ENCODE measurements at places on chromosomes 12 and 14.

GRCh38 chr12:111756196-111756595 lies 10.5 kb upstream of the ALDH2 start:
- DNase-seq, result no peak

GRCh38 chr12:103050273-103050672 lies 92.8 kb downstream of the ASCL1 start:
- no peak for DNase-seq

GRCh38 chr14:24838945-24839616 lies 205.1 kb upstream of the GZMB start:
- DNase-seq, result no peak

DNA sequence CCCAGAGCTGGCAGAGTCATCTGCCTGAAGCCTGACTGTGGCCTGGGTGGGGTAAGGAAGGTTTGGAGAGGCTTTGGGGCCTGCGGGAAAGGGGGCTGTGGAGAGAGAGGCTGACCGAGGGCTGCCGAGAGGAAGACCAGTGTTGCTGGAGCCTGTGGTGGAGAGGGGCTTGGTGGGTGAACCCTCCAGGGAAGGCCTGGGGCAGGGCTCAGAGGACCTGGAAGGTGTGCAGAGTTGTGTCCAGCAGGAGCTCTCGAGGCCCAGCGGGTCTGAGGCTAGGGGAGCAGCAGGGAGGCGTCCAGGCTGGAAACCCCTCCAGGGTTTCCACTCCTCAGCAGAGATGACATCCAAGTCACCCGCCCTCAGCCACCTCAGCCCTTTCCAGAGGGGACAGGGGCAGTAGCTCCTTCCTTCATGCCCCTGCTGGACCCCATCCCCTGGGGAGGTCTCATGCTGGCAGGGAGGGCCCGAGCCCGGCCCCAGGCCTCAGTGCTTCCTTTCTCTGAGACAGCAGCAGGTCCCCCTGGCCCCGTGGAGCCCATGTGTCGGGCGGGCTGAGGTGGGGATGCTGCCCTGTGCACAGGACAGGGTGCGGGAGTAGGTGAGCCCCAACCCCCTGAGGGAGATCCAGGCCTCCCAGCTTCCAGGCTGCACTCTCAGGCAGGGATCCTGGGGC lies 8.4 kb downstream of the CEP170B start:
- no peak for DNase-seq

GRCh38 chr14:51424561-51425251 lies 184.7 kb downstream of the TMX1 start:
- DNase-seq, result no peak

DNA sequence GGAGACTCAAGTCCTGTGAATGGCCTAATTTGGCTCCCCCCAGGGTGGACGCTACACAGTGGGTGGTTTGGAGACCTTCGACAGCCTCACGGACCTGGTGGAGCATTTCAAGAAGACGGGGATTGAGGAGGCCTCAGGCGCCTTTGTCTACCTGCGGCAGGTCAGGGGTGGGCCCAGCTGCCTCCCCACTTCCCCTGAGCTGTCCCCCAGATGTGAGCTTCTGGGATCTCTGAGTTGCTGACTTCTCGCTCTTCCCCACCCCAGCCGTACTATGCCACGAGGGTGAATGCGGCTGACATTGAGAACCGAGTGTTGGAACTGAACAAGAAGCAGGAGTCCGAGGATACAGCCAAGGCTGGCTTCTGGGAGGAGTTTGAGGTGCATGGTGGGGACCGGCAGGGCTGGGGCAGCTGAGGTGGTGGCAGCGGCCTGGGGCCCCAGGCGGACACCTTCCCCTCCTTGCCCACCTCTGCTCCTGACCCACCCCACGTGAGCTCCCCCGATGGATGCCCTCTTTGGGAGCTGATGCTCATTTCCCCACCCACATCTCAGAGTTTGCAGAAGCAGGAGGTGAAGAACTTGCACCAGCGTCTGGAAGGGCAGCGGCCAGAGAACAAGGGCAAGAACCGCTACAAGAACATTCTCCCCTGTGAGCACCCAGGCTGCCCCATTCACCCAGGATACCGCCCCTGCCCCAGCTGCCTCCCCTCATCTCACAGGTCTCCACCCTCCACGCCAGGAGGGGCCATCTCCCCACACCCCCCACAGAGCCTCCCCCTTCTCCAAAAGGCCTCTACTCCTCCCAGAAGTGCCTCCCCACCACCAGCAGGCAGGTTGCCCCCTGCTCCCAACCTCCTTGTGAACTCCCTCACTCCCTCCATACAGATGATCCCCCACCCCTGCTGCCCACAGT lies 4.2 kb downstream of the PTPN6 start:
- DNase-seq, result no peak

DNA sequence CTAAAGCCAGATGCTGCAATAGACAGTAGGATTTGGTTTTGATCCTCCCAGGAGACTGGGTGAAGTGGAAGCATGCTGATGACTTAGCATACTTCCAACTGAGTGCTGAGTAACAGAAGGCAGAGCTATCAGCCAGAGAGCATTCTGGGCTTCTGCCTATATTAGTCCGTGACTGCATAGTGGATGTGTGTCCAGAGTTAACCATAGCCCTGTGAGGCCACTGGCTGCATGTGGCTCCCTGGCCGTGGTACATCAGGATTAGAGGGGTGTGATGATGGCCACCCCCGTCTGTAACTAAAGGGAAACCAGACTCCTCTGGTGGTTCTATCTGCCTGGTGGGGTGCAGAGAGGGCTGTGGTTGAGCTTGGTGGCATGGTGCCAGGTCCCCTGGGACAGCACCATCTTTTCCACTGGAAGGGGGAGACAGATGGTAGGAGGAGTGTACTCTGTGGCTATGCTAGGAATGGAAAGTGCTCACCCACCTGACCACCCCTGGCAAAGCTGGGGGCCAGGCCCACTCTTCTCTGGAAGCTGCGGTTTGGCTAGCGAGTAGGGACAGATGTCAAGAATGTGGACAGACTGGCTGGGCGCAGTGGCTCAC lies 27.4 kb downstream of the ABCD4 start:
- DNase-seq, result no peak

DNA sequence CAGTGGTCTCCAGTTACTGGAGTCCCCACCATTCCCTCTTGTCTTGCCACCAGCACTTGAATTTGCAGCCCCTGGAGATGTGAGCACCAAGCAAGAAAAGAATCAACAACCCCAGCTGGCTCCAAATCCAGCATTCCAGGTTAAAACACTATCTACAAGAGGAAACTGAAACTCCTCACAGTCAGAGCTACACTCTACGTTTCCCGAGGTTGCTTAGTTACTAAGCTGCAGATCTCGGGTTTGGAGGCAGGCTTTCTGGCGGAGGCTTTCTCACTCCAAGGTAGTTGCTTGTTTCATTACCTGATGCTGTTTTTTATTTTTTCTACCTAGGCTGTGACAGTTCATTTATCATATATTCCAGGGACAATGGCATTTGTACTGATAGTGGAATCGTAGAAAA lies 248.1 kb downstream of the GLT1D1 start:
- DNase-seq, result no peak

GRCh38 chr12:86683568-86684304 lies 427.5 kb upstream of the MGAT4C start:
- DNase-seq, result no peak

DNA sequence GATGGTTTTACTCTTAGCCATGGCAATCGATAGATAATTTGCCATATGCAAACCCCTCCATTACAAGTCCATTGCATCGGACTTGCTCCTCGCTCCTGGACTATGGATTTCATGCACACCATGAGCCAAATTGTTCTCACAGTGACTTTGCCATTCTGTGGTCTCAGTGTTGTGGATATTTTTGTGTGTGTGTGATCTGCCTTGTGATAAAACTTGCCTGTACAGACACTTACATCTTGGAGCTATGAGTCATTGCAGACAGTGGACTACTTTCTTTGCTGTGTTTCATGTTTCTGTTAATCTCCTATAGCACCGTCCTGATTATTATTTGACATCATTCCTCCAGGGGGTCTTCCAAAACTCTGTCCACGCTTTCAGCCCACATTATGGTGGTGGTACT lies 8.4 kb upstream of the OR4K13 start:
- no peak for DNase-seq

DNA sequence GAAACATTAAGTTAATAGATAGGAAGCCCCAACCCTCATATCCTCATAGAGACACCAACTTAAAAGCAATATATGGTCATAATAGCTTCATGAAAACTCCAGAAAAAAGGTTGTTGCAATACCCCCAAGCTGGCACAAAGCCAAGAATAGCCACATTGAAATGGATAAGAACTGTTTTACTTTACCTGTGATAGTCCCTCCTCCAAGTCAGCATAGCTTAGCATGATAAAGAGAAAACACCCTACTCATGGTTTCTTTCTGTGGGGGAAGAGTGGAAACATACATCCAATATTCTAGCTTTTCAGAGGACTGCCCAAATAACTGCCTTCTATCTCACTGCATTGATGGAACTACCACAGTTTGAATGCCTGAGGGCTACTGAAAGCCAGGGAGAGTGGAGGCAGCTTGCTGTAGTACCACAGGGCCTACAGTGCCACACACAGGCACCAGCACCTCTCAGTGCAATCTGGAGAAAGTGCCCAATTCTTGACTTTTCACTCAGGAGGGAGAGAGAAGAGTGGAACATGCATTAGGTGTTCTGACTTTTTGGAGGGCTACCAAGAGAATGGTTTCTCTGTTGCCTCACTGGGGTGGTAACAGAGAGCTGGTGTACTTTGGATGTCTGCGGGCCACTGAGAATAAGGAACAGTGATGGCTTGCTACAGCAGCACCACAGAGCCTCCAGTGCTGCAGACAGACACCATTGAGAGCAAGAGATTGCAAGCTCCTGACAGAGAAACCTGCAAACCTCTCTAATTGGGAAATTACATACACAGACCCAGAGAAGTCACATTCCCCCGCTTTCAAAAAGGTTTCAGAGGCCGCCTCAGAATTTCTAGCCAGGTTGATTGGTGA lies 157.1 kb upstream of the GARIN2 start:
- no peak for DNase-seq

- DNase-seq, result no peak
Observed at GRCh38 chr12:90013409-90013808, 304.8 kb upstream of the ATP2B1 start.

- DNase-seq, result no peak
Observed at GRCh38 chr14:102525219-102525928, 15.8 kb upstream of the ANKRD9 start.

- DNase-seq, result no peak
Observed at GRCh38 chr12:131378176-131378842, 332.6 kb upstream of the SFSWAP start.

- no peak for DNase-seq
Observed at GRCh38 chr12:109418848-109419480, 58.1 kb downstream of the KCTD10 start.

GRCh38 chr12:87509237-87509820 lies 519.9 kb downstream of the C12orf50 start:
- DNase-seq, result no peak

GRCh38 chr12:100151769-100152168 lies 9.1 kb upstream of the BLTP3B start:
- no peak for DNase-seq

DNA sequence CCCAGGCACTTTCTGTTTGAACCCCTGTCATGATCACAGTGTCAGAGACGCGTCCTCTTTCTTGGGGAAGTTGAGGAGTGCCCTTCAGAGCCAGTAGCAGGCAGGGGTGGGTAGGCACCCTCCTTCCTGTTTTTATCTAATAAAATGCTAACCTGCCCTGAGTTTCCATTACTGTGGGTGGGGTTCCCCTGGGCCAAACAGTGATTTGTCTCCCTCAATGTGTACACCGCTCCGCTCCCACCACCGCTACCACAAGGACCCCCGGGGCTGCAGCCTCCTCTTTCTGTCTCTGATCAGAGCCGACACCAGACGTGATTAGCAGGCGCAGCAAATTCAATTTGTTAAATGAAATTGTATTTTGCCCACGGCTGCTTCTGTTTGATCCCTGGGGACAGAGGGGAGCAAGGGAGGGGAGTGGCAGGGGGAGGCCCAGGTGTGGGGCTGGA lies 5.1 kb downstream of the SHMT2 start:
- DNase-seq, result no peak

- no peak for DNase-seq
Observed at GRCh38 chr12:95815632-95816212, 25.2 kb upstream of the NTN4 start.

DNA sequence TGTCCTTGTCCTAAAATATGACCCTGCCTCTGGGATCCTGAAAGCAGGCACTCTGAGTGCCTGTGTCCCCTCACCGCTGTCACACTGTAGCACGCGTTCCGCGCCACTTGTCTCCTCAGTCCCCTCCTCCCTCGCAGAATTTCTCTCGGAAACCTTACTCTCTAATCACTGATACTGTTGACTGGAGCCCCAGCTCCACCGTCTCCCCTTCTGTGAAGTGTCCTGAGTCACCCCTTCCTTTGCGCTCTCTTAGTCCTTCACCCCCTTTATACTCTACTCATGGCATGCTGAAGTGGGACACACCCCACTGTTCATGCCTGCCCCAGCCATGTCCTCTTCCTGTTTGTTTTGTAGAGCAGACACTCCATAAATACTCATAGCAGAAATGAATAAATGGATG lies 104.7 kb downstream of the ZNF664 start:
- DNase-seq, result peak; percentile 27

DNA sequence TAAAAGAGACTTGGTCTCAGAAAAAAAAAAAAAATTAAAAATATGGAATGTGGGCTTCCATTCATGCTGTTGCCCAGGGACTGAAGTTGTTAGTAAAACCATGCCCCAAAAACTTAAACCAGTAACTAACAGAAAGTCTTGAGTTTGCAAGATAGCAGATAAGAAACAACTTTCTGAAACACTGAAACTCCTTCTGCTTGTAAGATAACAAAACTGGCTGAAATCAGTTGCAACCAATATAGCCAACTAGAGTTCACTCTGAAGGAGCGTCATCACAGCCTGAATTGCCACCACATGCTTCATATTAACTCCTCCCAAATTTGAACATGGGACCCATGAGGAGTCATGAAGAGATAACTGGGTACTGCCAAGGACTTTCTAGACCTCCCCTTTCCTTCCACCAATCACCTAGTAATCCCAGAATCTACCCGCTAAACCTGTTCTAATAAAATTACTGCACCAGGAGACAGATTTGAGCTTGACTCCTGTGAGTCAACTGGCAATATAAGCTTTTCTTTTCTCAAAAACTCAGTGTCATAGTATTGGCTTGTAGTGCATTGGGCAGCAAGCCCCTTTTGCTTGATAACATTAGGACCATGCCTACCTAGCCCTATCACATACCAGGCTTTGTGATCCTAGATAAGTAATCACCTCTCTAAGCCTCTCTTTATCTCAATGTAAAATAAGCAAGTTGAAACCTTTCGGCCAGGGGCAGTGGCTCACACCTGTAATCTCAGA lies 53.6 kb downstream of the R3HDM2 start:
- DNase-seq, result no peak

GRCh38 chr12:107564946-107565345 lies 120.7 kb upstream of the PWP1 start:
- no peak for DNase-seq

DNA sequence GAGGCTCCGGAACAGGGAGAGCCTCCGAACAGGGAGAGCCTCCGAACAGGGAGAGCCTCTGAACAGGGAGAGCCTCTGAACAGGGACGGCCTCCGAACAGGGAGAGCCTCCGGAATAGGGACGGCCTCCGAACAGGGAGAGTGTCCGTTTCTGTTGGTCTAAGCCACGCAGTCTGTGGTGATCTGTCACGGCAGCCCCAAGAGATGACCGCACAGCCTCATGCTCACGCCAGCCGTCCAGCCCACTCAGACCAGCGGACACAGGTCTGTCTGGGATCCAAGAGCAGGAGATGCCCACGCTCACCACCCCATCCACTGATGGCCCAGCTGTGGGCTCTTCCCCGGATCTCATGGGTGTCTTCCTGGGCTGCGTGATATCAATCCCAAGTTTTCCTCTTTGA lies 33.3 kb downstream of the GALNT9 start:
- DNase-seq, result no peak
